Activated T-cell treated with anti-CD3 and anti-CD28 coated beads, Interleukin-2, amount 50 U/mL, for 1 hour (primary cell): ENCODE measurements at places on chromosomes 5 and 9.

DNA sequence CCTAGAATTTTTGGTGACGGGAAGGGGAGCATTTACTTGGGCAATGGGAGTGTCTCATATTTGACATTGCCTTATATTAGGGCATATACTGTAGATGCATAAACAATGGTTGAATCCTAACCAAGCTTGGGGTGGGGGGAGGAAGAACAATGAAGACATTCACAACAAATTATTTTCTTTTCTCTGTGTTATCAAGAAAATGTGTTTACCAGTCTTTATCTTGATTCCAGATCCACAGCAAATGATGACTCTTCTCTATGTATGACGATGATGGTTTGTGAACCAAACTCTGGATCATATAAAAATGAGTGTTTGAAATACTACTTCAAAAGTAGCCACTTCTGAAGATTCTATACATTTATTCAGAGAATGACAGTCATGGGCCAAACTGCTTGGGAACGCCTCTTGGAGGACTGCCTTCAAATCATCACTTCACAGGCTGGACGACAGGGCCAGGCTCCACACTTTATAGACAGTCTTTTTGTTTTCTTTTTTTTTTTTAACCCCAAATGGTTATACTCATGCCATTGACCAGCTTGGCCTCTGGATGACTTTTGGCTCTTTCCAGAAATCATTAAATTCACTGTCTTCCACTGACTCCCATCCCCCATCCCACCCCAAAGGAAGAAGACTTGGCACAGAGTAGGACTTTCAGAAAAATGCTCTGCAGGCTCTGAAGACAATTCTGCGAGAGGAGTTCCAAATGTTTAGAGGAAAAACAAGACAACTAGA is 123.8 kb upstream of the LIFR start:
- DNase-seq: no peak

- peak; percentile 23 for DNase-seq
Observed at GRCh38 chr9:91421128-91421765, 2.4 kb downstream of the NFIL3 start.

- DNase-seq: no peak
Observed at GRCh38 chr5:64786372-64786771, 17.6 kb downstream of the CWC27 start.

DNA sequence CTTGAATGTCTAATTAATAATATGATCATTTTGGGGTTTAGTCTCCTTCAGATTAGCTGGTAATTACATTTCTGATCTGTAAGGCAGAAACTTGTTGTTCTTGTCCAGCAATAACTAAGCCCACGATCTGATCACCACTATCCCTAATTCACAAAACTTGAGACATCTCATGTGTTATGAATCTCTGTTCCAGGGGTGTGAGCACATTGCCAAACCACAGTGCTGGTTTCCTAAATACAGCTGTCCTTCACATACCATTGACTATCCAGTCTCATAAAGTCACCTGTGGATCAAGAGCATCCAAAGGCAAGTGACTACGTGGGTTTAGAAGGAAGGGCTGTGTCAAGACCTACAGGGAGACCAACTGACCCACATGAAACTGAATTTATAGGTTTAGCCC is 134.1 kb upstream of the PRLR start:
- DNase-seq: no peak

- DNase-seq: no peak
Observed at GRCh38 chr9:86557918-86558317, 203.7 kb upstream of the TUT7 start.
